ENCODE measurements at places on chromosomes 5 and 9. TPM values are rescaled to one million over a fixed set of nuclear protein-coding genes. Genes with fewer than 3 reads are reported as not detected.

Gene GLRA1
- total RNA-seq = not detected

Gene CYLC2
- not detected for total RNA-seq

Gene KCNMB1
- not detected for total RNA-seq

Gene ECM2
- total RNA-seq = 0.13 TPM

Gene SLIT3
- total RNA-seq = 52.4 TPM

Gene GIN1
- total RNA-seq = 2.3 TPM

Gene PCDHGA5
- 1.5 TPM for total RNA-seq

Gene FABP6
- total RNA-seq = not detected

Gene VCAN
- total RNA-seq = 284 TPM

Gene SLC4A9
- total RNA-seq = 0.13 TPM

All from mesangial cell (primary cell).